NCI-H510A treated with DMSO at 0.1 percent for 48 hours (cell line): ENCODE measurements at places on chromosomes 12 and 14.

DNA sequence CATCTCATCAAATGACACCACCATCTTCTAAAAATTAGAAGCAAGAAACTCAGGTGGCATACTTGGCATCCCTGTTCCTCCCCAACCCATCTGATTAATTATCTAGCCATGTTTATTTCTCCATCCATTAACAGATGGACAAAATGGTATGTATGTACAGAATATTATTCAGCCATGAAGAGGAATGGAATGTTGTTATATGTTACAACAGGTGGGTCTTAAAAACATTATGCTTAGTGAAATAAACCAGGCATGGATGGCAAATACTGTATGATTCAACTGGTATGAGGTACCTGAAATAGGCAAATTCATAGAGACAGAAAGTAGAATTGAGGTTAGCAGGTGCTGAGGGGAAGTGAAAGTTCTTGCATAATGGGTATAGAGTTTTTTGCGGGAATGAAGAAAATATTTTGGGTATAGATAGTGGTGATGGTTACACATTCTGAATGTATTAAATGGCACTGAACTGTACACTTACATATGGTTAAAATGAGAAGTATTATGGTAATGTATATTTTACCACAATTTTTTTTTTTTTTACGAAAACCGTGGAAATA, 17.5 kb downstream of the YY1 start:
- DNase-seq: no peak

DNA sequence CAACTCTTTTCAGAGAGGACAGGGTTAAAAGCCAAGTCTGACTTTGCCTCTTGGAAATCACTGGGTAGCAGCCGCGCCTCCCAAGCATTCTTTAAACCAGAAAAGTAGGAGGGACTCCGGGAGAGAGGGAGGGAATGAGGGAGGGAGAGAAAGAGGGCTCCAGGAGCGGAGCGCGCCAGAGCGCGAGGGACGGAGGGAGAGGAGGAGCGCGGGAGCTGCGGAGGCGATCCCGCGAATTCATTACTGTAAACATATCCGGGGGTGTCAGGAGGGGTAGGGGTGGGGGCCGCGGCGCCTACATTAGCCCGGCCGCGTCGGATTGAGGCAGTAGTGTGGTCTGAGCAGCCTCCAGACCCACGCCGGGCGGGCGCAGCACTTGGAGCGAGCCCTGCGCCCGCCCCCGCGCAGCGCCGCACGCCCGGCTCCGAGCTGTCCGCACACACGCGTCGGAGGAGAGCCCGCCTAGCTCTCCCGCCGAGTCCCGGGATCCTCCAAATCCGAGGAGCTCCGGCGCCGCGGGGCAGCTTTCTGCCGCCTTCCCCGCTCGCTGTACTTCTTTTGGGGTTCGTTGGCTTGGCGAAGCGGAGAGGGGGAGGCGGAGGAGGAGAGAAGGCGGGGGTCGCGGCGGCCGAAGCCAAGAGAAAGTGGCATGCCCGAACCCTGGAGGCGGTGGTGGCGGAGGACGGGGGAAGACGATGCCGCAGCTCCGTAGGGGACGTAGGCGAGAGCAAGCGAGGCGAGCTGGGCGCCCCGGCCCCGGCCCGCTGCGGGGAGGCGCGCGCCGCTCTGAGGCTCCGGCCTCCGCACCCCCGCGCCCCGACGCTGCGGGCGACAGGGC, 3.3 kb downstream of the FLRT2 start:
- DNase-seq: peak; percentile 50

- DNase-seq: peak; percentile 71
Measured at GRCh38 chr12:10212739-10213131, at the start of gene GABARAPL1. Gene GABARAPL1, plus strand, starts transcription at chr12:10212877. Its CDS starts 253 bp downstream, at chr12:10213130.

- DNase-seq: peak; percentile 39
Measured at GRCh38 chr12:6763380-6763779, 2.8 kb upstream of the PTMS start.

GRCh38 chr12:132488127-132489077, 1.5 kb upstream of the FBRSL1 start:
- DNase-seq: no peak

GRCh38 chr14:82805892-82806825, 1272.5 kb upstream of the SEL1L start:
- DNase-seq: no peak

DNA sequence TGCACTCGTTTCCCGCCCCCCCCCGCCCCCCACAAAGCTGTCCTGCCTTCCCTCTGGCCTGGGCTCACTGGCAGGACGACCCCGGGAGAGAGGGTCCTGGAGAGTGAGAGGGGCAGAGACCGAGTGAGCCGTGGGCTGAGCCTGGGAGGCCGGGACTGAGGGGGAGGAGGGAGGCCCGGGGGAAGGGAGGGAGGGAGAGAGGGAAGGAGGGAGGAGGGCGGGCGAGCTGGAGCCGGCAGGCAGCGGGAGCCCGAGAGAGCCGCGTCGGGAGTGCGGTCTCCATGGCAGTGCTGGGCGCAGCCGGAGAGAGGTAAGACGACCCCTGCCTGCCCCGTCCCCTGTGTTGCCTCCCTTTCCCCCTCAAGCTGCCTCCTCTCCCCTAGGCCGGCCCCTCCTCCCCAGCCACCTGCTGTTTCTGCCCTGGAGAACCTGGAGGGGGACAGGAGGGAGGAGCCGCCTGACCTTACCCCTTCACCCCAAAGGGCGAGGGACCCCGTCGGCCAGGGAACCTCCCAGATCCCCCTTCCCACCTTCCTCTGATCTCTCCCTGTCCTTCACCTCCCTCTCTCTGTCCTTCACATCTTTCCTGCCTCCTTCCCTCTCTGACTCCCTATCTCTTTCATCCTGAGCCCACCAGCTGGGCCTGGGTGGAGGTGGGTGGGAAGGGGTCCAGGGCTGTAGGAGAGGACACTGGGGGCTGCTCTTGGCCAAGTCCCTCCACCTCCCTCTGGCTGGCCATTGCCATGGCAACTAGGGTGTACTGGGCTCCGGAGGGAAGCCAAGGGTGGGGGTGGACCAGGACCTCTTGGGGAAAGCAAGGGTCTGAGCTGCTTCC, at the start of gene GPR162:
Gene GPR162 (plus strand): TSS at position 231 of the 835 bp plus-strand sequence. CDS start 2,078 bp downstream, outside the sequence.
- DNase-seq: peak; percentile 43

- DNase-seq: no peak
Measured at GRCh38 chr14:71137536-71138447, 230.5 kb downstream of the PCNX1 start.

DNA sequence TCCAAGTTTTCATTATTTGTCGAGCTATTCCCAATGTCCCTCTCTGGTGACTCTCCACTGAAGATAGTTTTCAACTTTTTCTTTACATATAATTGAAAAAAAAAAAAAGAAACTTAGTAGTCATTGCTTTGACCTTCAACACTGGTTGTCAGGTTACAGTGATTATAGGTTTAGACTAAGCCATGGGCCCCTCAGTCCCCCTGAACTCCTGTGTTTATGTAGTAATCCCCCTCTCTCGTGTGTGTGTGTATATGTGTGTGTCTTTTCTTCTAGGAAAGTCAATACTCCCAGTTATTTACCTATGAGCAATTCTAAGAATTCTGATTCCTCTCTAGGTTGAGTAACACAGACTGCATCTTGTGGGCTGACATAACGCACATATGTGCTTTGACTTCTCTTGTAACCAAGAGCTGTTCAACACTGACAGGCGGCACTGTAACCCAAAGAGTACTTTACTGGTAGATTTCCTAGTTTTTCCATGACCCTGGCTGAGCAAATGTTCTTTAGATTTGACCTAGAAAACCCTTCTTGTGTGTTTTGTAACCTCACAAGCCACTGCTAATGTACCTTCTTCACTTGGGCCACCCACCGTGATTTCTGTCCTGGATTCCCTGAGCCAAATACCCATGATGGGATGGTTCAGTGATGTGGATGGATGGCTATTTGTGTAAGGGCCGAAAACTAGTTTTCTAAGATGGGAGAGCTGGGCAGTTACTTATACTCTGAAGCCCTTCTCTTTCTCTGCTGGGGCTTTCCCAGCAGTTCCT, 15.0 kb upstream of the MANSC4 start:
- no peak for DNase-seq

DNA sequence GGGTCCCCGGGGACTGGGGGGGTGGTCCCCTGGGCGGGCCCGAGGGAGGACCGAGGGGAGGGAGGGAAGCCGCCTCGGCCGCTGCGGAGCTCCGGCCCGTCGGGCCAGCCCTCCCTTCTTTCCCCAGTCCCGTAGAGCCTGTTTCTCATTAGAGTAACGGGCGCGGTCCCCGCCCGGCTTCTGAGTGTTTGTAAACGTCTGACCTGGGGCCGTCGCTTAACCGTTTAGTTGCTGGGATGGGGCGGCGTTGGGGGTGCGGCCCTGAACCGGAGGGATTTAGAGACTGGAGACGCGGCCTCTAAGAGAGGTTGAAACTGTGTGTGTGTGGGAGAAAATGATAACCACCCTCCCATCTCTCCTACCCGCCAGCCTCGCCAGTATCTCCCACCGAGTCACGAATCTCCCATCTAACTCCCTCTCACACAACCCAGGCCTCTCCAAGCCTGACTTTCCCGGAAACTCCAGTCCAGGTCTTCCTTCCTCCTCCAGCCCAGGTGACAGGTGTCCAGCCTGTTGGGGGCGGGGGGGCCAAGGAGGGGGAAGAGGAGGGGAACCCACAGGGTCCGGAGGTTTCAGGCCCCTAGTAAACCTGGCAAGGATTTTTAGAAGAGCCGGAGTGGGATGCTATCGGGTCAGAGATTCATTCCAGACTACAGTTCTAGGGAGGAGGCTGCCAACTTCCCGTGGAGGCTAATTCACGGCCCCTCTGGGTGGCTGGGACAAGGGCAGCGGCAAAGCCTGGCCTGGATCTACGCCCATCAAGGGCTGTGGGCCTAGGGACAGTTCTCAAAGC, 1.1 kb upstream of the NFATC4 start:
- DNase-seq: peak; percentile 98

DNA sequence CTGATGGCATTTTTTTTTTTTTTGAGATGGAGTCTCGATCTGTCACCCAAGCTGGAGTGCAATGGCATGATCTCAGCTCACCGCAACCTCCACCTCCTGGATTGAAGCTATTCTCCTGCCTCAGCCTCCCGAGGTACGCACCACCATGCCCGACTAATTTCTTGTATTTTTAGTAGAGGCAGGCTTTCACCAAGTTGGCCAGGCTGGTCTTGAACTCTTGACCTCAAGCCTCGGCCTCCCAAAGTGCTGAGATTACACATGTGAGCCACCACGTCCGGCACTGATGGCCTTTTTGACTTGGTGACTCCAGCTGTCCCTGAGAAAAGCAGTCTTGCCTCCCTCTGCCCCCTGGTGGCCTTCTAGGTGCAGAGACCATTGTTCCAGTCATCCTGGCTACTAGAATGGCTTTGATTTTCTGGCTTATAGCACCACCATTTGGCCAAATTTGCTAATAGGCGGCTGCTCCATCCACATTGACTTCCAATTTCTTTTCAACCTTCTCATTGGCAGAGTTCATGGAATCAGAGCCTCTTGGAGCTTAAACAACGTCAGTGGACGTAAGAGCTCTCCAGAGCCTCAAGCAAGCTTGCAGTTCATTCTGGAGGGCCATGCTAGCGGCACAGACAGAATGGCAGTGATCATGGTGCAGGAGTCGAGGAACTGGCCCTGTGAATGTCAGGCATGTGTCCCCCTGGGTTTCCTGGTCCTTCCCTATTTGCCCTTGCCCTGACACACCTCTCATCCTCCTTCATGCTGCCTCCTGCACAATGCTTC, 25.4 kb upstream of the EIF4B start:
- DNase-seq: peak; percentile 99

DNA sequence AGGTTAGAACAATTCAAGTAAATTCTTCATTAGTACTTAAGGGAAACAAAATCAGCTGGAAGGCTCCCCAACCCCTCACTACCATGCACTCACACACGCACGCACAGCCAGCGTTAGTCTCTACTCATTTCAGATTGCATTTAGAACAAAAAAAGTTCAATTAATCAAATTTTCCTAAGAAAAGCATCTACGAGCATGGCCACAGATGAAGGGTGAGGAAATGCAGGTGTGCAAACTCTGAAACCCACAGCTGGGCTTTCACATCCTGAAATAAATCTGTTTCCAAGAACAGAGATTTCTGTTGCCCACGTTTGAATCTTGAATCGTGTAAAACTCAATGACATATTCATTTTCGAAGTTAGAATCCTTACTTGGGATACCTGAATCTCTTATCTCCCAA, 62.6 kb downstream of the SEL1L start:
- no peak for DNase-seq

- no peak for DNase-seq
Measured at GRCh38 chr12:121649819-121650353, 19.6 kb downstream of the MORN3 start.

GRCh38 chr12:5264006-5264405, 167.9 kb upstream of the NTF3 start:
- no peak for DNase-seq

- DNase-seq: no peak
Measured at GRCh38 chr12:53065470-53065869, 13.7 kb downstream of the SPRYD3 start.

DNA sequence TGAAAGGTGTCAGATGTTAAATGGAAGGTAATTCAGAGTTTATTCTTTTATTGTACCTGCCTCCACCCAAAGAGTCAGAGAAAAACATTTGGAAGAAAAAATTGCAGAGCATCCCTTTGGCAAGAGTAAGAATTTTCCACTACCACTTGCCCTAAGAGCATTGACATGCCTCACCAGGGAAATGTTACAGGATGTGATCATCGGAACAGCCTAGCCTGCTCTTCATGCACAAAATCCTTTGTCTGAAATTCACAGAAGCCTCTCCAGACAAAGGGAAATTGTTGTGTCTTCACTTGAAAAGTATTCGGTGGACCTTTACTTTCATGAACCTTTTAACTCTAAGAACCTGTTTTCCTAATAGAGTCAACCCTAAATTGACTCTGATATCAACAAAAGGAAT, 36.9 kb downstream of the ATP2A2 start:
- no peak for DNase-seq

GRCh38 chr14:32230695-32231280, 27.7 kb upstream of the RNU6-8 start:
- DNase-seq: no peak

- DNase-seq: no peak
Measured at GRCh38 chr14:21846227-21846885, 172.7 kb upstream of the OR4E1 start.
